Inflammatory macrophage treated with lipopolysaccharide for 4 hours (primary cell): ENCODE measurements at places on chromosomes 12 and 14.

DNA sequence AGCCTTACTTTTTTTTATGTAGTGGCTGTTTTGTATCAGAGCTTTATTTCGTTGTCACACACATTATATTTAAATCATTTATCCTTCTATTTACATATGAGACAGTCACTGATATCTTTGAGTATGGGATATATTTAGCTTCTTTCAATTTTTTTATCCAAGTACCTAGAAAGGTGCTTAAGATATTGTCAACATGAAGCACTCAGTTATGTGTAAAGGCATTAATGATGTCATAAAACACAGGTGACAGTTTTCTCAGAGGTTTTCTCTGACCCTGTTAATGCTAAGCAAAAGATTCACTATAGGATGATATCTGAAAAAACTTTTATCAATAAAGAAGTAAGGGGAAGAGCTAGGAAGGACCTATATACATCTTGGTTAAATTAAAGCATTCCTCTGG is 23.2 kb downstream of the LRFN5 start:
- no peak for DNase-seq

GRCh38 chr12:101847325-101847724 is 16.6 kb upstream of the GNPTAB start:
- DNase-seq, result no peak

GRCh38 chr14:50728836-50729235 is 60.7 kb upstream of the SAV1 start:
- DNase-seq, result no peak

DNA sequence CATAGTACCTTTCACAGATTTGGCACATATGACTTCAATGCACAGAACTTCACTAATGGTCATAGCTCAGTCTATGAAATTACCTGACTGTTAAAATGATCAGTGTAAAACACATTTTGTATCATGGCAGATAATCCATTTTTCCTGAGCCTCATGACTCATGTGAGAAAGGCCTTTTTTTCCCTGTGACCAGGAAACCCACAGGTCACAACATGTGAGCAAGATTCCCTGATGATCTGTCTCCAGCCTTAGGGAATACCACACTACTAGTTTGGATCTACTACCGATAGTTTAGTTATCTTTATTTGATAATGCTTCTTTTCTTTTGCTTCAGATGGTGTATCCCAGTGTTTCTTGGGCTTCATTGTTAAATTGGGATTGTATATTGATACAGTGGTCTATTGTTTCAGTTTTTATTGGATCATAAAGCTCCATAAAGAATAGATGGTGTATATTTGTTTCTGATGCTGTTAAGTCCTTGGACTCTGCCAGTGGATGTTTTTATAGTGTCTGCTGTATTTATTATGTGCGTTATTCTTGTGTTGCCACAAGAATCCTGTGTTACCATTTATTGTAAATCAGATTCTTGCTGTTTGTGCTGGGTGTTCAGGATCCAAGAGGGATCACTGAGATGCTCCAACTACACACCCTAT is 248.7 kb upstream of the PELI2 start:
- DNase-seq, result no peak

- no peak for DNase-seq
Measured at GRCh38 chr12:3601461-3602150, 110.6 kb downstream of the PRMT8 start.

DNA sequence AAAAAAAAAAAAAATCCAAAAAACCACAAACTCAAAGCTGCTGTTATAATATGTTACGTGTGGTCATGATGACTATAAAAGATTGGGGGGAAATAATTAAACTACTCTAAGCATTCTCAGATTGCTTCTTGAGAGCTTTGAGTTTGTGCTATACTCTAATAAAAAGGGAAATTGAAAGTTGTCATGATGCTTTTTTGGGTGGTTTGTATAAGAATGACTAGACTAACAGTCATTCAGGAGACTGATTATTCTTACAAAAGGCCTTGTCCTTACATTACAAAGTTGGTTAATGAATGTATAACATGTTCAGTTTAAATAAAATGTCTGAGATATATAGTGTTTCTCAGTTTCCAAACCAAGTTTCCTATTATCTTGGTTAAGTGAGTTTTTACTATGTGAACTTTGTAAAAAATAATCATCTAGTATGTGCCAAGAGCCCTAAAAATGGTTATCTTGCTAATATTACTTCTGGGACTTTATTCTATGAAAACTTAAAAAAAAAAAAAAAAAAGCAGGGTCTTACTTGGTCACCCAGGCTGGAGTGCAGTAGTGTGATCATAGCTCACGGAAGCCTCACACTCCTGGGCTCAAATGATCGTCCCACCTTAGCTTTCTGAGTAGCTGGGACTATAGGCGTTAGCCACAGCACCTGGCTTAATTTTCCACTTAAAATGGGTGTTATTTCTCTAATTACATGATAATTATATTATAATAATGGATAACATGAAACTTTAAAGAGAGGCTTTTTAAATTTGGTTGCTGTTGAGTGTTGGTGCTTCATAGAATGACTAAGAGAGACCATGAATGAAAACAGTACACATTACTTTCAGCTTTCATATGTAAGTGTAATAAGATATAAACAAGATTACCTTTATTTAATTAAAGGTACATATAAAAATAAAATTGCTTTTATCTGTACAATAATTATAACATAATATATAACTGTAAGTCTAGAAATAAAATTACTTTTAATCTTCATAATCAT is 459.6 kb upstream of the RGS6 start:
- DNase-seq, result peak; percentile 68
